ENCODE measurements at places on chromosomes 6 and 20. TPM values are rescaled to one million over a fixed set of nuclear protein-coding genes. Genes with fewer than 3 reads are reported as not detected.

Gene FAM209B
- not detected for total RNA-seq

Gene WFDC5
- total RNA-seq, result not detected

Gene ZBTB12
- total RNA-seq, result 11.7 TPM

DNA sequence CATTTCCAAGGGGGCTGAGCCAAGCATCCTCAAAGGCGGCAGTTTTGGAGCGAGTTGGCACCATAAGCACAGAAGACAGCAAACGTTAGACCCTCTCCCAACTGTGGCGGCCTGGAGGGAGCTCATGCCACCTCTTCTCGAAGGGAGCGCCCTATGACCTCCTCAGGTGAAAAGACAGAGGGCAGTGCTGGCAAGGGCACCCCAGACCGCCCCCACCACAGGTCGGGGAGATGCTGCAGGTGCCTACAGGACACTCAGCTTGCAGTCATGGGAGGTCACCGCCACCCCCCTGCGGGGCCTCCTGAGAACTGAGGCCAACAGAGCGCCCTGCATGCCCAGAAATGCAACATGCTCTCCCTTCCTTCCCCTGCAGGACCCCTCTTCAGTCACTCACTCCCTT lies 45.1 kb upstream of the BHLHE23 start:
- no peak overlapping the region for H3K27ac ChIP-seq
- H3K36me3 ChIP-seq, result no peaks in the 10 kb centered on the region
- no peaks in the 10 kb centered on the region for H3K27me3 ChIP-seq
- no peak overlapping the region for H3K4me3 ChIP-seq

- DNase-seq, result no peak
- H3K4me3 ChIP-seq, result no peak overlapping the region
- H3K27ac ChIP-seq, result no peak overlapping the region
- H3K4me1 ChIP-seq, result peaks cover 6% of the 10 kb centered on the region
- H3K27me3 ChIP-seq, result no peaks in the 10 kb centered on the region
These were observed 117.2 kb downstream of the BACH2 start for GRCh38 chr6:90179190-90180169.

- no peak for DNase-seq
- H3K4me3 ChIP-seq, result no peak overlapping the region
- H3K27ac ChIP-seq, result no peak overlapping the region
- peaks cover 5% of the 10 kb centered on the region for H3K36me3 ChIP-seq
- H3K27me3 ChIP-seq, result no peaks in the 10 kb centered on the region
- no peaks in the 10 kb centered on the region for H3K4me1 ChIP-seq
These were observed 35.1 kb upstream of the MYL9 start for GRCh38 chr20:36506253-36506652.

- H3K27ac ChIP-seq, result no peak overlapping the region
- H3K4me1 ChIP-seq, result no peaks in the 10 kb centered on the region
- no peak for DNase-seq
- H3K36me3 ChIP-seq, result no peaks in the 10 kb centered on the region
These were observed 348.1 kb upstream of the CITED2 start for GRCh38 chr6:139722530-139722929.

GRCh38 chr6:15026832-15027231 lies 219.0 kb upstream of the JARID2 start:
- no peaks in the 10 kb centered on the region for H3K27me3 ChIP-seq
- H3K4me1 ChIP-seq, result no peaks in the 10 kb centered on the region
- H3K27ac ChIP-seq, result no peak overlapping the region
- no peak for DNase-seq
- H3K36me3 ChIP-seq, result no peaks in the 10 kb centered on the region
- no peak overlapping the region for H3K4me3 ChIP-seq
